Epithelial cell of prostate (primary cell): ENCODE measurements at places on chromosomes 16 and 17.

- no peak for DNase-seq
These were observed 158.1 kb downstream of the VPS53 start for GRCh38 chr17:556431-556995.

GRCh38 chr16:82609140-82609539, 17.6 kb upstream of the CDH13 start:
- DNase-seq = no peak

- no peak for DNase-seq
These were observed 20.7 kb downstream of the SLC47A1 start for GRCh38 chr17:19554393-19554792.

DNA sequence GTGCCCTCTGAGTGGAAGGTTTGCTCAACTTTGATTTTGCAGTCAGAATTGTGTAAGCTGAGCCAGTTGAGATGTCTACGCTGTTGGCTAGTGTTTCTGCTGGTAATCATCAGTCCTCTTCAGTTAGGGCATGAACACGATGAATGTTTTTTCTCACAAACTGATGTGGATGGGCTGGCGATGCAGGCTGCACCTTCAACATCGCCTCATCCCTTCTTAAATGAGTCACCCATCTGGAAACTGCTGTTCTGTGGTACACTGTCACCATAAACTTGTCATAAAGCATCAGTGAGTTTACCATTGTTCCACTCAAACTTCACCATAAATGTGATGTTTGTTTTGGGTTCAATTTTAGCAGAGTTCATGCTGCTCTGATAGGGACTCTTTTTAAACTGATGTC, 8.4 kb downstream of the C16orf95 start:
- no peak for DNase-seq

- DNase-seq = peak; percentile 80
These were observed 654 bp downstream of the TNFAIP1 start for GRCh38 chr17:28335959-28336871.

- no peak for DNase-seq
These were observed 26.4 kb upstream of the TEKT1 start for GRCh38 chr17:6857904-6858303.

DNA sequence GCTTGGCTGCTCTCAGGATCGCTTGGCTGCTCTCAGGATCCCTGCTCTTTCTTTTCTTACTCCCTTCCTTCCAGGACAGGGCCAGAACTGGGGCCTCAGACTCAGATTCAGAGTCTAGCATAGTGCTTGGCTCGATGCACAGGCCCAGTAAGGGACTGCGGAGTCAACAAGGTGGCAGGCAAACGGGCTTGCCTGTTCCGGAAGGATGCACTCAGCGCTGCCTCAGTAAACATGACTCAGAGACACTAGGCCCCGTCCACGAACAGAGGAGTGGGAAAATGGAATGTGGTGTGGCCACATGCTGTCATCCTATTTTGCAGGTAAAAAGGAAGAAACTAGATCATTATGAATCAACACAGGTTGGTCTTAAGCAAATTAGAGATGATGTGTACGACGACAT, 9.8 kb downstream of the SPHK1 start:
- DNase-seq = peak; percentile 76

DNA sequence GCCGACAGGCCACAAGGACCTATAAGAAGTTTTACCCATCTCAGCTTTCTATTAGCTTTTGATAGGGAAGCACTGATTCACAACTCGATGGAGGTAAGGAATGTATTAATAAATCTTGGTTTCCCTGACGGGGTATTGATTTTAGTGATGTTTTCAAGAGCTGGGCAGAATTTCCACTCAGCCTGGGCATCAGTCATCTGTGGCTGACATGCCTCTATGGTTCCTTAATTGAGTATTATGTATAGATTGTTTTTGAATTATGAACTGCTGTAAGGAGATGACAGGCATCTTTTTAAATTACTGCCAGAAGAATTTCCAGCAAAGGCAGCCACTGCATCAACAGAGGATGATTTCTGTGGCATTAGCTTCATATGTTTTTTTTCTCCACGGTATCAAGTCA, 128.6 kb downstream of the CPPED1 start:
- DNase-seq = no peak

- no peak for DNase-seq
These were observed 586 bp downstream of the CD7 start for GRCh38 chr17:82316651-82317393.

DNA sequence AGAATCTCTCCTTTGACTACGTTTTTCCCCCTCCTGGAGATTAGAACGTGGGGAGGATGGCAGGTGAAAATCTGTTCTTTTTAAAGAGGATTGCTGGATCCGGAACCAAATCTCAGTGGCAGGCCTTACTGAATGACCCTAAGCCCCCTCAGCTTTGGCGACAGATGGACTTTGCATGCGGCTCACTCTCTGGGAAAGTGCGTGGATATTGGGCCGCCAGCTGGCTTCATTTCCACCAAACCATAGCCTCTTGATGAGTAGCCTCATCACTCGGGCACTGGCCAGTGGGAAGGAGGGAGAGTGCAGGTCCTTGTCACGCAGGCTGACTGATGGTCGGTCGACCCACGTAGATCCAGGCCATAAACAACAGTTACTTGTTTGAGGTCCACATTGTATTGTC, 31.3 kb upstream of the CCDC182 start:
- DNase-seq = no peak

DNA sequence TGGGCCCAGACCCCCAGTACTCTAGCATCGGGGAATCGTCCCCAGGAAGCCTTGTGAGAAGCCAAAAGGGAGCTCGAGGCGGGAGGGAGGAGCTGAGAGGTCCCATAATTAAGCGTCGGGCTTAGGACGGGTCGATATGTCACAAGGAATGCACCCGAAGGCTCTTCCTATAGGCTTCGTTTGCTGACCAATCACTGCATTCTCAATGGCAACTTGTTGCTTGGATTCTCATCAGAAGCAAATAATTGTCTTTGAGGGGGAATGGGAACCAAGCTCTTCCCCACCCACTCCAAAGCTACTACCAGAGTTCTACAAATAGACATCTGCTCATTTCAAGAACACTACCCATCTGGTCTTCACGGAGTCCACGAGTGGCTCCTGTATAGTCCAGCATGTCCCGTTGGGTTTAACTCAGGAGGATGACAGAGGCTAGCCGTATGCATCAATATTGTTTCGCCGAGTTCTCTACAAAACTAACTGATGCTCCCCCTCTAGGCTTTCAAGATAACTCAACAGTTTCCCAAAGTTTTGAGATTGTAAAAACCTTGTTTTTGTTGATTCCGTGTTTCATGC, 628 bp upstream of the BLMH start:
- DNase-seq = no peak

DNA sequence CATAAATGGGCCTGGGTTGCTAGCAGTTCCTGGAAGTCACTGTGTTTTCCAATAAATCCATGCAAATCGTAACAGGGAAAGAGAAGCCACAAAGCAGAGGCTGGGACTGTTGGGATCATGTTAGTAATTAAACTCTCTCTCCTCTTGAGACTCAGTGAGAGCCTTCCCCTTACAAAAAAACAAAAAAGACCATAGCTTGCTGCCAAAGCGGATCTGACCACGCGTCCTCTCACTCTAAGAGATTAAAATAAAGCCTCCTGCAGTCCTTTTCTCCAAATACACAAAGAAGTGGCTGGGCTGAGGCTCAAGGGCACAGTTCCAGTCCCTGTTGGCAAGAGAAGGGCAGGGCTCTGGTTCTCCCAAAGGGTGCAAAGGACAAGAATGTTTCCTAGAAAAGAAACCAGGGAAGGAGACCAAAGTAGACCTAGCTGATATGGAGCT, 38.5 kb downstream of the PIGL start:
- no peak for DNase-seq

DNA sequence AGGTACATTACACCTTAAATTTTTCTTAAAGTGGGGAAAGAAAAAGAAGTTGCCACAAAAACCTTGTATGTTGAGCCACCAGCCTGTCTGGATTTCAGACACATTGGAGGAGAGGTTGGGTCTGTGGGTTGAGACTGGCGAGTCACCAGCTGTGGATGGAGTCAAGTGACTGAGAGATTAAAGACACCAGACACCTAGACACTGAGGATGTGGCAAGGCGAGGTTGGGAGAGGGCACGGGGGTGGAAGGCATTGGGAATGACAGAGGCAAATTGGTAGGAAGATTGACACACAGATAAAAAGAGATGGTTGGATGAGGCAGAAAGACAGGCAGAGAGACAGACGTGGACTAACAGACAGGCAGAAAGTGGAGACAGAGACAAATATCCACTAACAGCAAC, 49.6 kb downstream of the KCNJ12 start:
- DNase-seq = no peak

DNA sequence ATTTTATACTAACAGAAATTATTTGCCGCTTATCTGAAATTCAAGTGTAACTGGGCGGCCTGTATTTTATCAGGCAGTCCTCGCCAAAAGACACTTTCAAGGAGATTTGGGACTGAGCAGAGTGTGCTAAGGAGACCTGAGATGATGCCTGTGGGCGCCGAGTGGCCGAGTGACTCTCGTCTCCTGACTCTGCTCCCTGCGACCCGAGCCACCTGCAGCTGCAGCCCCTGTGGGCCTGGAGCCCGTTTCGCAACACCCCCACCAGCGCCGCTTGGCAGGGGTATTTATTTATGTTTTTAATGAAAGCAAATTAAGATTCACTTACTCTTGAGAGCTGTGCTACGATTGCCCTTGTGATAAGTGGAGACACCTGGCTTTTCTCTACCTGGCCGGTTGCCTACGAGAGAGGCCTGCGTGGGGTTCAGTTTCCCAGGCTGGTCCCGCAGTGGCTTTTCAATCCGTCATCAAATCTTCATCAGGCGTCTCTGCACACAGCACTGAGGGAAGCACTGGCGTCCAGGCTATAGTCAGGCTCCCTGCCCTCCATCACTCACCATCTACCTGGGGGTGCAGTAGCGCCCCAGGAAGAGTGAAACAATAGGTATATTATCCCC, 124.0 kb downstream of the SEC14L1 start:
- no peak for DNase-seq

- peak; percentile 29 for DNase-seq
These were observed 27.1 kb downstream of the GNPTG start for GRCh38 chr16:1378804-1379303.

GRCh38 chr17:917941-918740, 61.4 kb downstream of the NXN start:
- DNase-seq = no peak

GRCh38 chr17:41504246-41504977, 1.0 kb downstream of the KRT13 start:
- no peak for DNase-seq

- DNase-seq = no peak
These were observed 87.2 kb downstream of the MAP2K4 start for GRCh38 chr17:12107905-12108304.

GRCh38 chr17:64520359-64520758, 13.6 kb downstream of the CEP95 start:
- no peak for DNase-seq

- no peak for DNase-seq
These were observed 48.7 kb upstream of the PLCG2 start for GRCh38 chr16:81730090-81731051.

- DNase-seq = no peak
These were observed 16.6 kb upstream of the INPP5K start for GRCh38 chr17:1532836-1533602.

GRCh38 chr17:4490637-4491061, 8.0 kb upstream of the SPNS2 start:
- no peak for DNase-seq

- DNase-seq = no peak
These were observed 26.9 kb downstream of the DNAH2 start for GRCh38 chr17:7744416-7744815.

DNA sequence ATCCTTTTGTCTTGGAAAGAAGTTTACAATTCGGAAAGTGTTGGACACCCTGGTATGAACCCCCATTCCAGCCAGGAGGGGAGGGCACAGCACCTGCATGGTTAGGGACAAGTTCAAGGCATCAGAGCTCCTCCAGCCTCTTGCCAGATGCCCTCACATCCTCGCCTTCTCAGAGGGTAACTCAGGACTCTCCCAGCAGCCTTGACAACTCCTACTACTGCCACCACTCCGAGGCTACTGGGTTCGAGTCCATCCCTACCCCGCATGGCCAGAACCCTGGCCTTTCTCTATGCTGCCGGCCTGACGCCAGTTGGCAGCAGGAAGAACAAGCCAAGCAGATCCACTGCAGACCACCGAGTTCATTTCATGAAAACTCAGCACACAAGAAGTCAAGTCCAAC, 34.1 kb downstream of the AXIN2 start:
- DNase-seq = no peak

- no peak for DNase-seq
These were observed 111.9 kb downstream of the XYLT1 start for GRCh38 chr16:17358846-17359245.

DNA sequence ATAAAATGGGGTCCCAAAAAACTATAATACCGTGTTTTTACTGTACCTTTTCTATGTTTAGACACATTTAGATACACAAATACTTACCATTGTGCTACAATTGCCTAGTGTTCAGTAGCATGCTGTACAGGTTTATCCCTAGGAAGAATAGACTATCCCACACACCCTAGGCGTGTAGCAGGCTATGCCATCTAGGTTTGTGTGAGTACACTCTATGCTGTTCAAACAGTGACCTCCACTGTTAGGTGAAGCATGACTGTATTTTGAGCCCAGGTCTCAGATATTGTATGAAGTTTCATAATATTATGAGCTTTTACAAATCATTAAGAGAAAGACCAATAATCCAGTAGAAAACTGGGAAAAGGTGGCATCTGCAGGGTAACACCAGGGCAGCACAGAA, 23.6 kb downstream of the MILR1 start:
- no peak for DNase-seq

GRCh38 chr17:41864498-41864835, 756 bp downstream of the KLHL11 start:
- DNase-seq = no peak

- DNase-seq = no peak
These were observed 11.2 kb upstream of the ASGR1 start for GRCh38 chr17:7190276-7190917.

DNA sequence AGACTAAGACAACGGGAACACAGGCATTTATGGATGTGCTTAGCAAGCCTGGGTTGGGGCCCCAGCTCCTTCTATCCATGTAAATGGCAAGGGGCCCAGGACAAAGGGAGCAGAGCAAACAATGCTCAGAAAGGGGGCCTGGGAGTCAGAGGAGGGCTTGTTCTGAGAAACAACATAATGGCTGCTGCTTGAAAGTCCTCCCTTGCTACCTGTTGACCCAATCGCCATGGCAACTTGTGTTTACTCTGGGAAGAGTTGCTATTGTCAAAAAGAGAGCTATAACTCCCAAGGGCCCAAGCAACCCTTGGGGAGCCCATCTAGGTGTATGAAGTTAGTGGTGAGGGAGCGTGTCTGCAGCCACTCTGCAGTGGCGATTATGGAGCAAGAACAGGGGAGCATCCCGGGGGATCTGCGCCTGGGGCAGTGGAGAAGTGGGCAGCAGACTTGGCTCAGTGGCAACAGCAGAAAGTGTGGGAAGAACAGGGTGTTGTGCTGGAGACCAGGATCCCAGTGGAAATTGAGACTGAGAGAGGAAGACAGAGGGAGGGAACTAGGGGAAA, 118.7 kb upstream of the NLRP1 start:
- DNase-seq = no peak

- DNase-seq = peak; percentile 45
These were observed 63.1 kb downstream of the STX8 start for GRCh38 chr17:9512323-9513168.

GRCh38 chr17:79977708-79978547, 57.7 kb downstream of the TBC1D16 start:
- DNase-seq = no peak

GRCh38 chr17:83106056-83106588, 26.7 kb downstream of the METRNL start:
- DNase-seq = no peak

- peak; percentile 92 for DNase-seq
These were observed 2.4 kb upstream of the ACSF2 start for GRCh38 chr17:50423553-50424159.
